ENCODE measurements at places on chromosomes 3 and 15.
A peak's percentile ranks its signal among the peaks of the same experiment; 100 is the strongest.

DNA sequence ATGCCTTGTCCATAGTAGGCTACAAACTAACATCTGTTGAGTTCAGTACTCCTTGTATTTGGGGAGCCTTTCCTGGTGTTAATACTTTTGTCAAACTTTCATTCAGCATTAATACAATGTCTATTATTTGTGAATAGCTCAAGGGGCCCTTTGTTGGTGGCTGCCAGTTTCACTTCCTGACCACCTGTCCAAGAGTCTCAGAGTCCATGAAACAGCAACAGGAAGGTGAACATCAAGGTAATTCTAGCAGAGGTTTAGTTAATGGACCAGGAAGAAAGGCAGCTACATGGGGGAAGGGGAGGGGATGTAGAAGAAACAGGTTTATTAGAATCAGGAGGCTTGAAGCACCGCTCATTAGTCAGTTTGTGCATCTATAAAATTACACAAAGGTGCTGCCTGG is 386.9 kb downstream of the PDCD6IP start:
- no peak for DNase-seq

GRCh38 chr3:100125161-100125938 is 11.0 kb upstream of the FILIP1L start:
- DNase-seq, result no peak

- no peak for DNase-seq
These were observed 150.7 kb downstream of the KLF13 start for GRCh38 chr15:31477301-31477700.

DNA sequence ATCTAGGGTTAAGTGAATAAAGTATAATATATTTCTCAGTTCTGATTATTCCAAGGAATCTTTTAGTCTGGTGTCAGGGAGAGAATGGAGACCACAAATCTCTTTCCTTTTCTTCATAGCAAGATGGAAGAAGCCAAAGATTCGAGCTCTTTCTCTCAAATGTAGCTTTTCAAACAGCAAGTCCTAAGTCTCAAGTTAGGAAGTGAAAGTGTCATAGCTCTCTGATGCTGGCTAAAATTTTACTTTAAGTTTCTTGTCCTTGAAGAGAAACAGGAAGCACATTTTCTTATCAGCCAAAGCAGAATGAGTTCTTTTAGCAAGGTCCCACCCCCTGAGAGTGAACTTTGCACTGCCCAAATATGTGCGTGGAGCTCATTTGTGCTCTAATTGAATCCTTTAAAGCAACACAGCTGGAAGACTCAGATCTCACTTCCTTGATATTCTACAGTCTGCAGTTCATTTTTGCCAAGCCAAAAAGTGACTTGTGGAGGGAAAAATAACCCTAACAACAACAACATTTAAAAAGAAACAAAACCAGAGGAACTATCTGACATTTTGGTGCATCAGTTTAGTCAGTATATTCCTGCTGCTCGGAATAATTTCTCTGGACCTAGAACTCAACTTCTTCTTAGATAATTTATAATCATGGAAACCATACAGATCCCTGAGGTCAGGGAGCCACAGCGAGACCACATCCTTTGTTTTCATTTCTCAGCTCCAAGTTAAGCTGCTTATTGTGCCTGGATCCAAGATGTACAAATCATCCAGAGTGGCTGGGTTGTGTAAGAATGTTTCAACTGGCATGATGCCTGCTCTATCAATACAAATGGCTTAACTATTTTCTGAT is 238.7 kb upstream of the P2RY1 start:
- peak; percentile 69 for DNase-seq

DNA sequence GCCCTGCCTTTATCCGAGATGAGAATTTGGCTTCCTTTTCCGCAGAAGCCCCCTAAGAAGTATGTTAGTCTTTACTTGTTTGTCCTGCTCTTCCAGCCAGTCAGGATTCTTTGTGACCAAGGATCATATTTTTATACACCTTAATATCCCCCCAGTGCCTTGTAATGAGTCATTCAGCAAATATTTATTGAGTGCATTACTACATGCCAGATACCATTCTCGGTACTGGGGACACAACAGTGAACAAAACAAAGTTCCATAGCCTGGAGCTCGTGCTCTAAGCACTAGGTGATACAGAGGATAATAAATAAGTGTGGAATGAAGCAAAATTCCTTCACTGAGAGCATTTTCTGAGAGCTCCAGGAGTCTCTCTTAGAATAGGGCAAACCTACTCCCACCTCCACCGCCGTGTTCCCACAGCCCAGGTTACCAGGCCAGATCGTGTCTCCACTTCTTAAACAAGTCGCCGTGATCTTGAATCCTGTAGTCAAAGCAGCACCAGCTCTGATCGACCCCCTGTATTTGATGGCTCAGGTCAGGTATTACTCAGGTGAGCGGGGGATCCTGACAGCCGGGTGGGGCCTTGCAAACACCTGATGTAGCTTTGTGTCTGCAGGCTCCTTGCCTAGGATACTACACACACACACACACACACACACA is 18.5 kb downstream of the TTC21A start:
- DNase-seq, result peak; percentile 20

DNA sequence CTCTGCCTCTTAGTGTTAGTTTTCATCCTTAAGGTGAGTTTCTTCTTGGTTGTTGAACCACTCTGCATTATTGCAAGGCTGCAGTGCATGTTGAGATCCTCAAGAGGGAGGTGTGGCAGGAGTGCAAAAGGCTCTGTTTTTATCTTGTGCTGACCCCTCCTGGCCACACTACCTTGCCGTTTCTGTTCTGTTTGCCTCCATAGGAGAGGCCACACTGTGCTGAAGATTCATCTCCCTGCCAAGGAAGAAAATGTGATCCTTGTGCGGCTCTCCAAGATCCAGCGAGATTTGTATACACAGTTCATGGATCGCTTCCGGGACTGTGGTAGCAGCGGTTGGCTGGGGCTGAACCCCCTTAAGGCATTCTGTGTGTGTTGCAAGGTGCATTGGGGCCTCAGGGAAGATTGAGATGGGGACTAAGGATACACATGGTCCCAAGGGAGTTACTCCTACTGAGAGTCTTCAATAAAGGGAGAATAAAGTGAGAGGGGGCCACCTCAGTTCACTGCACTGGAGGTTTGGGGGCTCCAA is 33.0 kb upstream of the TEX264 start:
- no peak for DNase-seq

DNA sequence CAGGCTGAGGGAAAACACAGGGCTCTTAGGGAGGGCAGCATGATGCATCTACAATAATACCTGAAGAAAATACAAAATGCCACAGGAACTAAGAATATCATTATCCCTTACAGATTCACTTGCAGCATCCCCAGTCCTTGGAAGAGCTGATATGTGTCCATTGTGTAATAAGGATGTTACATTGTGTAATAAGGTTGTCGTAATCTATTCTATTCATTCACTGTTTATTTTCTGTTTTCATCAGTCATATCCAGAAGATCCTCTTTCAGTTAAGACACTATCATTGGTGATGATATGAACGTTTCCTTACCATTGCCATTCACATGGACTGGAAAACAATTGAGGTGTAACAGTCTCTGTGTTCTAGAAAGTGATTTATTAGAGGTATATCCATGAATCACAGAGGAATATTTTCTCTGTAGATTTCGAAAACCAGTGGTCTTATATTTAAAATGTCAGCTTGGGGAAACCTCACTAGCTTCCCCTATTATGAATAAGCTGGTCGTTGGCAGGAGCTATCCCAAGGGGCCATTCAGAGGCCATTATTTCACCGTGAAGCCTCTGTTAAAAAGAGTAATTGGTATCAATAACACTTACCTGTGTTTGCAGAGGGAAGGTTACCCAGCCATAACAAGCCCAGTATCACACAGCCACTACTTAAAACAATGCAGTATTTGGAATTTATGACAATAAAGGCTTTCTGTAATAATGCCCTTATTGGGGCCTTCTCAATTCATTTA is 241.1 kb downstream of the ZNF385D start:
- no peak for DNase-seq

DNA sequence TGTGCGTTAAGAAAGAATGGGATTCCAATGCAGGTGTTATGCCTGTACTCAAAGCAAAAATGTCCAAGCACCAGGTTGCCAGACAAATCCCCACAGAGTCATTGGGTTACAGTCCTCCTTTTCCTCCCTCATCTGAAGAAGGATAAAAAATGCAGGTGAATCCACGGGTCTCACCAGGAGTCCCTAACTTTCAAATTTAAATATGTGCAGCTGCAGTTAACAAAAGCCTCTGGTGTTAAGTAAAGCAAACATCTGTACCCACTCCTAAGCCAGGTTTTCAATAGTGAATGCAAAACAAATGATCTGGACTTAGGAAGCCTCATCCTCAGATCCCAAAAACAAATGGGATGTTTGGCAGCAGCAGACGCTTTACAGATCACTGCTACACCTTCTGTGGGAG is 70.4 kb upstream of the SETMAR start:
- no peak for DNase-seq

DNA sequence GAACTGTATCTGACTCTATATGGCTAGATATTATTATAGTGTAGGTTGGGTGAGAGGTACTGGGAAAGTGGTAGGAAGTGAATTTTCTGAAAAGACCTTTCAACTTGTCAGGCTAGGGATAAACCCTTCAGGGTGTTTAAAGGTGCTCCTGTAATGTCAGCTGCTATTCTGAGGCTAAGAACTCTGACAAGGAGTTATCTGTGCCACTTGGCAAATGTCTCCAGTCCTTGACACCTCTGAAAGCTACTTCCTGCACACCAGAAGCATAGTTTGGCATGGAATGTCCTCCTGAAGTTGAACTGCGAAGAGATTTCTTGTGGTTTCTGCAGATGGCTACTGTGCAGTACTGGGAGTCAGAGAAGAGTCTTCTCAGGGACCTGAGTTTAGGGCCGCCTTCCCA is 194.3 kb downstream of the CDIN1 start:
- no peak for DNase-seq

- DNase-seq, result no peak
These were observed at the start of gene PTX3 for GRCh38 chr3:157436583-157437291. Gene PTX3 (plus strand): TSS chr3:157436850. CDS start chr3:157436934, 84 bp downstream.

DNA sequence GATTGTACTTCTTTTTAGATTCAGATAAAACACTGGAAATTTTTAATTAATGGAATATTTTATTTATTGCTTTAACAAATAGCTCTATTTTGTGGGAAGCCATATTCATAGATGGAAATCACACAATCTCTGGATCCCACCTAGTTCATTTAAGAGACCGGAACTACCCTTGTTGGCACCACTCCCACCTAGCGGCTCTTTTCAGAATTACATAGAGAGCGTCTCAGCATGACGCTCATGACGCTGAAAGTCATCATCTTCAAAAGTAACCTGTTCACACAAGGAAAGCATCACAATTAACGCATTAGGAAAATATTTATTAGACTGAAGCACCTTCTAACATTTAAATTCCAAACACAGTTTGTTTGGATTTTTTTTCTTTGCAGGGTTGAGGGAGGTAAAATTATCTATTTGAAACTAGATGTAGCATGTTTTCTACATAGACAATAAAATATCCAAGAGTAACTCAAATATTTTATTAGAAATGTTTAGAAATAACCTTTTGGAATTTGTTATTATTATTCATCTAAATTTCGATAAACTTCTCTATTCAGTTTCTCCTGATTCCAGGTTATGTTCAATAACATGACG is 214.9 kb upstream of the ARRDC4 start:
- no peak for DNase-seq

DNA sequence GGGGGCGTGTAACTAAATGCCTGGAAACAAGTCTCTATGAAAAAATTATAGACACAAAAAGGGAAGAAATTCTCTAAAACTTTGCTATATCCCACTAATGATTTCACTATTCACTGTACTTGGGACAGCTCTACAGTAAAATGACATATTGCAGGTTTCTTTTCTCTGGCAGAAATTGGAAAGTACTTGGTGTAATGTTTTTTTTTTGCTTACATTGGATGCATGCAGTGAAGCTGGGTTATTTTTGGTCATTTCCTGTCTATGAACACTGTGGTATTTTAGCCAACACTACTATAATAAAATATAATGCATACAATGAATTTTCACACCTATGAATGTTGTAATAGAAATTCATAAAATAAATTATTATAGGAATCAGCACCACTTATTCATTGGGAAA is 109.7 kb downstream of the LRRC49 start:
- DNase-seq, result no peak

DNA sequence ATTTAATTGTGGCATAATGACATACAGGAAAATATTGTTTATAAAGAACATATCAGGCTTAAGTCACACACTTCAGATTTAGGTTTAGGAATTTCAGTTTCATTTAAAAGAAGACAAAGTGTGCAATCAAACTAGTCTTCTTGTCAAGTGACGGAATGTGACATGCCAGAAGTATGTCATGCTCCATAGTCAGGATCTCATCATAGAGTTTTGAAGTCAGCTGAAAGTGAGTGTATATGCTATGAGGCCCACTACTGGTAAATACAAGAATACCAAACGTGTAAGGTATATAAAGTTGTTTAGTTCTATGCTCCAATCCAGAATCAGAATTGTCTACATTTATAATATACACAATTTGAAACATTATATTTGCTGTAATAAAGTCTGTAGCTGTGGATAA is 988.4 kb downstream of the TBL1XR1 start:
- no peak for DNase-seq

DNA sequence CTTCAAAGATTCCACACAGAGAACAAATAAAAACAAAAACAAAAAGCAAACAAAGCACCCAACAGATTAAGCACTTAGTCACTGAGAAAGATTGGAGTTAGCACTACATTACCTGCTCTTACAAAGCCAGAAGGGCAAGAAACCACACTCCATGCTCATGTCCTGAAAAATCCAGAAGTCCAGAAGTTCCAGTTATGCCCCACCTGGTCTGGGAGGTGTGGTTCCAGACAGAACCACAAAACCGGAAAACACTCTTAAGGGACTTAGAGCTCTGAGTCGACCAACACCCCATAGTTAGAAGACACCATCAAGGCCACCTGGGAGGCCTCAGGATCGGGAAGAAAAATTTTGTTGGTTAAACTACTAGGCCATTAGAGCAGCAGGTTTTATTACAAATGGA is 88.9 kb downstream of the TNIK start:
- no peak for DNase-seq

GRCh38 chr3:9399746-9400145 is 2.3 kb downstream of the SETD5 start:
- DNase-seq, result peak; percentile 68

GRCh38 chr3:74661672-74662071 is 47.2 kb upstream of the CNTN3 start:
- no peak for DNase-seq

DNA sequence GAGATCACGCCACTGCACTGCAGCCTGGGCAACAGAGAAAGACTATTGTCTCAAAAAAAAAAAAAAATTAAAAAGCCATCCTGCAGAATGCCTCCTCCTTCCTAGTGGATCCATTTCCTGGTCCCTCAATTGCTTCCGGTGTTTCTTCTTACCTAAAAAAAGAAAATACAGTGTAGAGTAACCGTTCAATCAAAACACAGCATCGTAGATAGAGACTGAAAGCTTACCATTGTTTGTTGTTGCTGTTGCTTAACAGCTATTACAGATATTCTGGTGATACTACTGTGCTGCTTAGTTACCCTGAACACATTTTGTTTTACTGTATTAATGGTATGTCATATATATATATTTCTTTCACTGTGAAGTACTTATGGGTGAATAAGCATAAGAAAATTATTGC is 105.5 kb upstream of the LRRFIP2 start:
- DNase-seq, result no peak

- peak; percentile 58 for DNase-seq
These were observed 132.1 kb downstream of the WDR76 start for GRCh38 chr15:43958861-43959330.
